Stimulated activated CD8-positive, alpha-beta memory T cell treated with anti-CD3 and anti-CD28 coated beads, Interleukin-7, amount 100 ng/mL, for 24 hours (primary cell): ENCODE measurements at places on chromosomes 2 and 18.

- no peak for DNase-seq
These were observed 456.9 kb upstream of the TNP1 start for GRCh38 chr2:217316743-217317142.

GRCh38 chr2:216551234-216552068 is 52.8 kb downstream of the RPL37A start:
- no peak for DNase-seq

GRCh38 chr2:119142824-119143223 is 15.7 kb downstream of the C1QL2 start:
- no peak for DNase-seq

GRCh38 chr2:29084554-29084953 is 10.2 kb upstream of the PCARE start:
- no peak for DNase-seq

GRCh38 chr2:130764035-130764820 is 8.9 kb downstream of the AMER3 start:
- no peak for DNase-seq

GRCh38 chr2:232984451-232985207 is 28.4 kb downstream of the NGEF start:
- DNase-seq, result no peak

DNA sequence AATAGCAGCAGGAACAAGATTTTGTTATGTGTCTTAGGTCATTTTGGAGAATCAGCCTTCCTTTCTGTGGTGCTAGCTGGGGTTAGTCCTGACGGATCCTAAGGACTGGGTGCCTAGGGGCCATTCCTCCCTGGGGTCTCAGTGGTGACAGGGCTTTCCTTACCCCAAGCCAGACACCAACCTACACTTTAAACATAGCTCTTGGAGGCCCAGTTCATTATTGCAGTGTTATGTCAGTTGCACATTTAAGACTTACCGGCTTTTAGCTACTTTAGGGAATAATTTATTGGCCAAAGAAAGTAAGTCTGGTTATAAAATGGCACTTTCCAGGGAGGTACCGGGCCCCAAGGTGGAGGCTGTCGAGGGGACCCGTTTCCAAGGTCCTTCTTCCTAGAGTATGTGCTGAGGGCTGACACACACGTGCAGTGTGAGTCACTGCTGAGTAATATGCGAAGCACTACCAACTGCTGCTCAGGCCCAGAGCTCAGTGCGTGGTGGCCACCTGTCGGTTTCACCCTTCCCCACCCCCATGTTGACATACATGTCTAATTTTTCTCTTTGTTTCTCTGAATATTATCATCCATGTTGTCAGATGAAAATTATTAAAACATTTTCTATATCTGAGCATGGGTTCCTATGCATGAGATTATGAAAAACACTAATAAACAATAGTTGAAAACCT is 37.0 kb upstream of the GRHL1 start:
- DNase-seq, result peak; percentile 7

DNA sequence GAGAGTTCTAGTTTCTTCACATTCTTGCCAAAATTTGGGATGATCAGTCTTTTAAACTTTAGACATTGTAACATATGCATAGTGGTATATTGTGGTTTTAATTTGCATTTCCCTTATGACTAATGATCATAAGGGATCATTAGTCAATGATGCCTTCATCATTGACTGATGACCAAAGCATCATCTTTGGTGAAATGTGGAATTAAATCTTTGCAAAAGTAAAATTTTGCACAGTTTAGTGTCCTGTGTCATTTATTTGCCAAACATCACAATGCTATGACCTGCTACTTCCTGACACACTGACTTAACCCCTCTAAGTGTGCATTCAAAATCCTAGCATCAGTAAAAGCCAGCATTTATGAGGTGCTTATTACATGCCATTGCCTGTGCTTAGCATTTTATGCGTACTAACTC is 58.9 kb upstream of the SLC1A4 start:
- no peak for DNase-seq

GRCh38 chr18:47113796-47114540 is 36.3 kb downstream of the HDHD2 start:
- DNase-seq, result no peak

GRCh38 chr2:128773641-128774319 is 455.1 kb upstream of the HS6ST1 start:
- no peak for DNase-seq

- DNase-seq, result no peak
These were observed 2.6 kb downstream of the INHA start for GRCh38 chr2:219574484-219575311.

GRCh38 chr2:84388133-84388532 is 70.9 kb downstream of the SUCLG1 start:
- DNase-seq, result no peak

DNA sequence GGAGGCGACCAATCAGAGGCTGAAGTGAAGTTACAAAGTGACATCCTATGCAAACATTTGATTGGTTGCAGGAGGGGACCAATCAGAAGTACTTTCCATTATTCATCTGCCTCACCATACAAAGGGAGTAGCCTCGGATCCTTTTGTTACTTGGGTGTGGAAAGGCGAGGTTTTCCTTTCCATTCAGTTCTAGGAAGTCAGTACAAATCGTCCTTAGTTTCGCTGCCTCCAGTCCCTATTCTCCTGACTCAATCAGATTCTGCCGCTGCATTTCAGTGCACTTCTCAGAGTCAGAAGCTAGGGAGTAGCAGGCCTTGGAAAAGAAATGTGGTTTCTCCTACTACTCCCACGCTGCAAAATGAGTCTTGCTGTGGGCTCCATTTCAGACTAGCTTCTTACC is 149.4 kb downstream of the DTNA start:
- DNase-seq, result no peak

DNA sequence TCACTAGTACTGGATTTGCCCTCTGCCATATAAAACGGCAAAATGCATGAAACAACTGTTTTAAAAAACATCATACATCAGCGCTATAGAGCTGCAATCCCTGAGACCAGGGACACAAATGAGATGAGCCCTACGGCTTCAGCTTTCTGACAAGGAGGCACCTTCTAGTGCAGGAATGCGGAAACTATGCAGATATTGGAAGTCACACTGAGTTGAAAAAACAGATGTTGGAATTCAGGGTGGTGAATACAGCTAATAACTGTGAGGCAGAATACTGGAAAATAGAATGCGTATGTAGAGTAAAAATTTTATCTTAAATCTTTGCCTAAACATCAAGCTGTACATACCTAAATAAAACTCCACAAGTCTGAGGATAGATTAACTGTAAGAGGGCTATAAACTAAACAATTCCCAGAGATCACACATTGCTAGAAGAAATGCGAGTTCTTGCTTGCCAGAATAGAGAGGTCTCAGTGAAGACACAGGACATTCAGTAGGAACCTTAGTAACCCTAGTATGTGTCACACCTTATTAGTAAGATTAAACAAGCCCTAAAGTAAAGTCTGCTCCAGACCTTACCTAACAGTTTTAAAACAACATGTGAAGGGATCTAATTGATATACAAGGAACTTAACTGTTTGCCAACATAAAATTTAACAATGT is 541.4 kb upstream of the DDX18 start:
- no peak for DNase-seq

DNA sequence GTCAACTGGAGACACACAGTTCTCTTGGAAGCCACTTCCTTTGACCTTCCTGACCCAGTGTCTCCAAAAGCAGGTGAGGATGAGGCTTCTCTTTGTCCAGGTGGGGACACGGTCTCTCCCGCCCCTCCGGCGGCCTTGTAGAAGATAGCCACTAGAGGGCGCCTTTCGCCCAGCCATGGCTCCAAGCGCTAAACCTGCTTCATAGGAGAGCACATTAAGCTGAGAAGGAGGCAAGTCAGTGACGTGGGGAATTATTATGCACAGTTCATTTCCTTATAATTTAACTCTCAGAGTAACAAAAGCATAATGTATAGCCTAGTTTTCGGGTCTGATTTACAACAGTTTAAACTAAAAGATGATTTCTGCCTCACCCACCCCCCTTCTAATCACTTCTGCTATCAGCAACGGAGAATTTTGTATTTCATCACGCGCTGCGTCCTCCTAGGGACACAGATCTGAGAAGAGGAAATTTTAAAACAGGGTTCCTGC is 208.7 kb downstream of the ICOS start:
- peak; percentile 65 for DNase-seq

GRCh38 chr2:96913398-96914202 is 43.7 kb upstream of the SEMA4C start:
- no peak for DNase-seq

DNA sequence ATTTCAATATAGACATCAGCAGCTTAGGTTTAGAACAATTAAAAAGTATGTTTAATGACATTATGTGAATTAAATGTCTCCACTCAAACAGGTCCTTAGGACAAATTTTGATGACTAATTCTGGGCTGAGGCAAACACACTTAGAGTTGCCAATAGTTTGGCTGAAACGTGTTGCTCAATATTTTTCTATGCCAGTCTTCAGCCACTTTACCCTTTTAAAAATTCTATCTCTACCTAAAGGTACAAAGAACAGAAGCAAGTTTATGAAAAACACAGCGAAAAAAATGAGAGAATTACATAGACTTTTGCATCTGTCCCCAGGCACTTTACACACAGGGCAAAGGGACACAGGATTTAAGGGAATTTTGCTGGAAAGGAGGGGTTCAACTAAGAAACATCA is 4.5 kb downstream of the IDH1 start:
- no peak for DNase-seq

DNA sequence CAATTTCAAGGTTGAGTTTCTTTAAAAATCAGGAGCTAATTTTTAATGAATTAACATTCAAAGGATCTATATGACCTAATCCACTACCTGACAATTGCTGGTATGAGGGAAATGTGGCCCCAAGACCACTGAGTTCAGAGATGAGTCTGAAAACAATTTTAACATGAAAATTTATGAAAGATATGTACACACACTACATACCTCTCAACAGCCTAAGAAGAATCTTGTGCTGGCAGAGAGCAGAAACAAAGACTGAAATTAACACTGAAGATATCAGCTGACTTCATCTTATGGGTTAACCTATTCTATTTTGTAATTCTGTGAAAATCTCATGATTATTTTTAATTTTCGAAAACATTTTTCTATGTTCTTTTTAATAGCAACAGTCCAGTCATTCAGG is 1.7 kb downstream of the FAP start:
- no peak for DNase-seq

DNA sequence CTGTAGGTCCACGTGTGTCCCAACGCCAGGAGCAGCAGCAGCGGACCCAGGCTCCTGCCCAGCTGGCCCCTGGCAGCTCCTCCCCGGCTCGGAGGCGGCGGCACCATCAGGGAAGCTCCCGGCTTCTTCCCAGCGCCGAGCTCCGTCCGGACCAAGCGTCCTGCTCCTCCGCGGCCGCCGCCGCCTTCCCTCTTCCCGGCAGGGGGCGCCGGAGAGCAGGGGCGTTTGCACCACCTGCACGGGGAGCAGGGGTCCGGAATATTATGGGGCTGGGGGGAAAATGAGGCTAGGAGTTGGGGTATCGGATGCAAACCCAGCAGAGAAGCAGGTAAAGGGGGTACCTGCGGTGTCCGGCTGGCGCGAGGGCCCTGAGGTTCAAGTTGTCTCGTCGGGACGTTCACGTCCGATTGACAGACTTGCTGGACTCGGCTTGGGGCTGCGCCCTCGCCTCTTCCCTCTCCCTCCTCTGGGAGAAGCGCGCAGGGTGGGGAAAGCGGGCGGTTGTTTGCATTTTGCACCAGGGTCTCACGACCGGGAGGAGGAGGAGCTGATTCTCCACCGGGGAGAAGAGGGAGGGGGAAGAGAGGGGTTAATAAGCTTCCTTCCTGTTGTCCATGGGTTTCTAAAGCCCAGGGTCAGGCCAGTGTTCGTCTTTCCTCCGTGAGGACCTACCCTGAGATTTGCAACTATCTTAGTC is at the start of gene CCBE1:
CCBE1 (minus strand) TSS at position 188 of the 697 bp plus-strand sequence.
- DNase-seq, result peak; percentile 6

DNA sequence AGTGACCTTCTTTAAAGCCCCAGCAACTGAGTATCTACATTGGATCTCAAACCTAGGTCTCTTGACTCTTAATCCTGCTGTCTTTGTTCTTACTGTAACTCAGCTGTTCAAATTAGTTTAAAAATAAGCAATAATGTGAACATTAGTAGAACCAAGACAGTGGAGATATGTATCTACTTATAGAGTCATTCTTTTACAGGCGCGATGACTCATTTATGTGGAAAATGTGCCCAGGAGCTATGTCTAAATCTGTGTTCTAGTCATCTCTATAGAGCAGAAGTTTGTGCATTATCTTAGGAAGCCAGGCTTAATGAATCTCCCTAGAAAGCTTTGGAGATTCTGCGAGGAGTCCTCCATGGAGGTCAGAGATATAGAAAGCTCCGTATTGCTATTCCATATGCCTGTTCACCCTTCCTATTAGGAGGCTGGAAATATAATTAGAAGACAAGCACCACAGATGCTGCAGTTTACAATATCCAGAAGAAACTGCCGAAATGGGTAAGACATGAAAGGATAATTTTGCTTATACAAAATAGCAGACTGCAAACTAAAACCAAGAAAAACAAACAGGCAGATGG is 211.6 kb downstream of the TRIB2 start:
- no peak for DNase-seq

- no peak for DNase-seq
These were observed 51.8 kb downstream of the PSD4 start for GRCh38 chr2:113225263-113226259.

- no peak for DNase-seq
These were observed 2.6 kb downstream of the RAD51AP2 start for GRCh38 chr2:17515652-17516051.

- DNase-seq, result no peak
These were observed 3.8 kb upstream of the UXS1 start for GRCh38 chr2:106197878-106198277.

DNA sequence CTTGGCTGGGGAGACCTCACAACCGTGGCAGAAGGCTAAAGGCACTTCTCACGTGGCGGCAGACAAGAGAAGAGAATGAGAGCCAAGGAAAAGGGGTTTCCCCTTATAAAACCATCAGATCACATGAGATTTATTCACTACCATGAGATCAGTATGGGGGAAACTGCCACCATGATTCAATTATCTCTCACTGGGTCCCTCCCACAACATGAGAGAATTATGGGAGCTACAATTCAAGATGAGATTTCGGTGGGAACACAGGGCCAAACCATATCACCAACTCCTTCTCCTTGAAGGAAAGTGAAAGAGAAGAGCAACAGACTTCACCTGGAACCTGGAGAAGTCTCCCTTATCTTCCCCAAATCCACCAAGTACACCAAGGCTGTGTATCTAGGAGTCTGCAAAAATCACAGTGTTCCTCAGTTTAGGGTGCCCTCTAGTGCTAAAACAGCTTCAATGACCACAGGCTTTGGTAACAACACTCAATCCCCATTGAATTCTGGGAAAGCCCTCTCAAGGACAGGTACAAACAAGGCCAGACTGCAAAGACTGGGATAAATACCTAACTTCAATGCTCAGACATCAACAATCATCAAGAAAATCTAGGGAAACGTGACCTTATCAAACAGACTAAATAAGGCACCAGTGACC is 148.8 kb upstream of the SRD5A2 start:
- no peak for DNase-seq

- DNase-seq, result no peak
These were observed 42.2 kb downstream of the TAF4B start for GRCh38 chr18:26268454-26268853.

DNA sequence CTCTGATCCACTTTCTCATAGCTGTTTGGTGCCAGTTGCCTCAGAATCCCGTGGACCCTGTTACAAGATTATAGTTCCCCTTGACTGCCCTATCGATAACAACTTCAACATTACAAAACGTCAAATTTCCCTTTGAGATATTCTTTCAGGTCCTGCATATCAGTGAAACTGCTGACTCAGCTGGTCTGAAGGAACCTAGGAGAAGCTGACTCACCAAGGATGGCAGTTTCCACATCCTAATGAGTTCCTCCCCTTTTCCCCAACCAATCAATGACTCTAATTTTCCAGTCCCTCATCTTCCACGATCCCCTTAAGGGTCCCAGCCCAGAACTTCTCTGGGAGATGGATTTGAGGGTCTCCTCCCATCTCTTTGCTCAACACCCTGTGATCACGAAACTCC is 27.6 kb upstream of the GNAL start:
- DNase-seq, result no peak
